Stimulated activated naive B cell treated with anti-CD40 and anti-IgM and Interleukin-4, amounts not matched to agents 10 μg/mL and 1 μg/mL and 100 μg/mL, for 72 hours (primary cell): ENCODE measurements at places on chromosomes 5 and 9.

DNA sequence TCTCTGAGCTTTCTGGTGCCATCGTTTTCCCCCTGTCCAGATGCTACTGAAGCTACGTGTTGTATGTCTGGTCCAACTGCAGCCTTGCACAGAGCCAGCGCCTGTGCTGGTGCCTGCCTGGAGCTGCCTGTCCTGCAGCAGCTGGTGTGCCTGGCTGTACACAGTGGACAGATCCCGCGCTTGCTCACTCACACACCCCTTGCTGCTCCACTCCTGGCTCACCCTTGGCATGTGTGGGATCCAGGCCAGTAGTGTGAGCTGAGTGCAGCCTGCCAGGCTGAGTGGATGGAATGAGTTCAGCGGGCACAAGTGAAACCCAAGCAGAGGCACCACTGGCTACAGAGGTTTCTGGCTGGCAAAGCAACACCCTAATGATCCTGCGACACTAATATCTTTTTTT is 40.4 kb downstream of the FER start:
- no peak for DNase-seq

DNA sequence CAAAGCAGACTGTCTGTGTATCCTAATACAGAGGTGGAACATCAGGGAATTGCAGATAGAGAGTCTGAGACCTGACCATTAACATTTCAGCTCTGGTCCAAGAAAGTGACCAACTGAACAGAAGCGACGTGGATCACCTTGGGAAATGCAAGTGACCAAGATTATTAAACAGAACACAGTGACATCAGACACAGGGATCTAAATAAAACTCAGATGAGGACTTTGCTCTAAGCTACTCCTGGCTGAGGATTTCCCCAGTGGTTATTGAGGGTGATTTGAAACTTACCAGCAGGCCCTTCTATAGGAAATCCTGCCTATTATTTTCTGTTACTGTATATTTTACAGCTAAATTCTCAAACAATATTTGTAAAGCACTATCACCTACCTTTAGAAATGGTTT is 436.0 kb downstream of the TMEM38B start:
- DNase-seq: no peak

- no peak for DNase-seq
These were observed 540.3 kb downstream of the HINT1 start for GRCh38 chr5:130624805-130625204.

DNA sequence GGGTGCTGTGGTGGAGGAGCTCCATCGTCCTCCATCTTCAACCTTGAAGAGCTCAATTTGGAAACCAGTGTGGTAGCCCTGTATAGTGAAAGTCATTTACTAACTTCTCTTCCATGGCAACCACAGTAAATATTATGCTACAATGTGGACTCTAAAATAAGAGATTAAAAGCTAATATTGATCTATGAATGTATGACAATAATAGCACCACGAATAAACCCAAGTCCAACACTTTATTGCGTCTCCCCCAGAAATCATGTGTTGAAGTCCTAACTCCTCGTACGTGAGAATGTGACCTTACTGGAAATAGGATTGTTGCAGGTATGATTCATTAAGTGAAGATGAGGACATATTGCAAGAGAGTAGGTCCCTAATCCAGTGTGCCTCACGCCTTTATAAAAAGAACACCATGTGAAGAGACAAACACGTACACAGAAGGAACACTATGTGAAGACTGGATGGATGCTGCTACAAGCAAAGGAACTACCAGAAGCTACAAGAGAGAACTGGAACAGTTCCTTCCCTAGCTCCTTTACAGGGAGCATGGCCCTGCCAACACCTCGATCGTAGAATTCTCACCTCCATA is 276.2 kb downstream of the PDE4D start:
- DNase-seq: no peak

DNA sequence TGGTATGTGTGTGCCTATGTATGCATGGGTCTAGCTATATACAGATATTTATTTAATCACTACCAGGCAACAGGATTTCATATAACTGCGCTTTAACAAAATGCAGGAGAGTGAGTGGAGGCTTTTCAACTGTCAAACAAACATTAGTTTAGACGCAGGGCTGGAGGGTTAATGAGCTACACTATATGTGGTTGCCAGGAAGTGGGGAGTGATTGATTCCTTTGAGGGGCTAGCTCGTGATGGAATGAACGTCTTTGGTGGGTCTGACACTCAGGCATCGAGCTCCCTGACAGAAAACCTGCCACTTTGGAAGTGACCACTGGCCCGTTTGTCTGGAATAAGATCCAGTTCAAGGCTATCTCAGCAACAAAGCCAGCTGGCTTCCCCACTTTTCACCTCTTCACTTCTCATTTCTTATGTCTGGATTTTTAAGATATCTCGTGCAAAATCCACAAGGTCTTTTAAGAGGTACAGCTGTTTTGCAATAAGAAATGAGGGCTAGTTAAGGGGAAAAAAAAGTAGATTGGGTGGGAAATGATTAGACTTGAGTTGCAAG is 78.0 kb downstream of the CFAP77 start:
- no peak for DNase-seq

DNA sequence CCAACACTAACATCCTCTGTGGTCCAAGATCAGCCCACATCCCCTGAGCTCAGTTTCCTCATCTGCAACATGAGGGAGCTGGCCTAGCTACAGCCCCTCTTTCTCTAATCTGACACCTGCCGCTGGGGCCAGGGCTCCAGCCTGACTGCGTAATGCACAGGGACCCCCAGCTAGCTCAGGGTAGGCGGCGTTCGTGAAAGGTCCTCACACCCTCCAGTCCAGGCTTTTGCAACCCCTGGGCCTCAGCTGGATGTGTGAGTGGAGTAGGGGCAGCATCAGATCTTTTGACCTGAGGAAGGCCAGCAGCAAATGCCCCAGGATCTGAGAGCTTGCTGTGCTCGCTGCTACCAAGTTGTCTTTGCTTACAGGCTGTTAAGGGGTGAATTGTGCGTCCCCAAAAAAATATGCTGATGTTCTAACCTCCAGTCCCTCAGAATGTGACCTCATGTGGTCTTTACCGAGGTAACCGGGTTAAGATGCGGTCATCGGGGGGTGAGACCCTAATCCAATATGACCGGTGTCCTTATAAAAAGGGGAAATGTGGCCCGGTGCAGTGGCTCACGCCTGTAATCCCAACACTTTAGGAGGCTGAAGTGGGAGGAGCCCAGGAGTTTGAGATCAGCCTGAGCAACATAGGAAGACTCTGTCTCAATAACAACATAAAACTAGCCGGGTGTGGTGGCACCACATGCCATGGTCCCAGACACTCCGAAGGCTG is 47.8 kb downstream of the PLPP7 start:
- DNase-seq: no peak
